Stimulated activated CD8-positive, alpha-beta memory T cell treated with anti-CD3 and anti-CD28 coated beads, Interleukin-2, amount 100 ng/mL, for 1 hour (primary cell): ENCODE measurements at places on chromosomes 5 and 9.

DNA sequence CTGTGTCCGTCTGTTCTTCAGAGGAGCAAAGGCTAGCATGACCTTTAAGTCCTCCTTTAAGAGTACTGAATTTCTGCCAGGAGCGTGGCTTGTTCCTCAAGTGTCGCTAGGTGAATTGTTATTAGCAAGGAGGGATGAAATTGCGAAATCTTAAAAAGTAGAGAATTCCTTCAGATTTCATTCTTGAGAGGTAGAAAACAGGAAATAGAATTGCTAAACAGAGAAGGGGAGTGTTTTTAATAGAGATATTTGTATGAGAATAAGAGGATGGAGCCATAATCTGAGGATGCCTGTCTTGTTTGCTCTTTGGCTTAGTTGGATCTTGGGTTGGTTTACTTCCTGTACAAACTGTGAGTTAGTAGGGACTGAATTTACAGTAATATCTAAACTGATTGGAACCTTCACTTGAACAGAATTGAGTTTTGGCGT, 39.2 kb downstream of the EXOSC2 start:
- no peak for DNase-seq

- DNase-seq: no peak
Observed at GRCh38 chr5:8923526-8923925, 622.3 kb downstream of the SEMA5A start.

GRCh38 chr5:33379757-33380156, 61.0 kb upstream of the TARS1 start:
- no peak for DNase-seq

- no peak for DNase-seq
Observed at GRCh38 chr5:145579301-145579700, 255.8 kb downstream of the PRELID2 start.

GRCh38 chr9:89236955-89237573, 58.4 kb upstream of the SHC3 start:
- DNase-seq: no peak

DNA sequence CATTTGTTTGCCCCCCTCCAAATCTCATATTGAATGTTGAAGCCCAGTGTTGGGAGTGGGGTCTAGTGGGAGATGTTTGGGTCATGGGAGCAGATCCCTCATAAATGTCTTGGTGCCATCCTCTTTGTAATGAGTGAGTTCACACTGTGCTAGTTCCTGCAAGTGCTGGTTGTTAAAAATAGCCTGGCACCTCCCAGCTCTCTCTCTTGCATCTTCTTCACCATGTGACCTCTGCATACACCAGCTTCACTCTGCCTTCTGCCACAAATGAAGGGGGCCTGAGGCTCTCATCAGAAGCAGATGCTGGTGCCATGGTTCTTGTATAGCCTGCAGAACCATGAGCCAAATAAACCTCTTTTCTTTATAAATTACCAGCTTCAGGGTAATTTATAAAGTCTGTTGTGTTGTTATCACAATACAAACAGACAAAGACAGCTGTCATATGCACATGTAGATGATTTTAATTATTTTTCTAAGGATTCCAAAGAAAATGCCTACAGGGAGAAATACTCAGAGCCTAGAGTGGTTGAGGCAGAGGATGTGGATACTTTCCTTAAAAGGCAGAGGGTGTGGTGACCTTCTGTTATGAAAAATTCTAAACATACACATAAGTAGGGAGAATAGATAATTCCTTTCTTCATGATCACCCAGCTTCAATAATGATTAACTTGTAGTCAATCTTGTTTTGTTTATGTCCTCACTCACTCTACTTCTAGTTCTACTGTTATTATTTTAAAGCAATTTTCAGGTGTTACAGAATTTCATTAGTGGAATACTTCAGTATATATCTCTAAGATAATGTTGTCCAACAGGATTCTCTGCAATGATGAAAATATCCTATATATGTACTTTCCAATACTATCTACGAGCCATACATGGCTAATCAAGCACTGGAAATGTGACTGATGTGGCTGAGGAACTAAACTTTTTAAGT, 75.1 kb upstream of the RANBP6 start:
- DNase-seq: no peak

- no peak for DNase-seq
Observed at GRCh38 chr9:69871118-69871834, 50.7 kb downstream of the CFAP95 start.

DNA sequence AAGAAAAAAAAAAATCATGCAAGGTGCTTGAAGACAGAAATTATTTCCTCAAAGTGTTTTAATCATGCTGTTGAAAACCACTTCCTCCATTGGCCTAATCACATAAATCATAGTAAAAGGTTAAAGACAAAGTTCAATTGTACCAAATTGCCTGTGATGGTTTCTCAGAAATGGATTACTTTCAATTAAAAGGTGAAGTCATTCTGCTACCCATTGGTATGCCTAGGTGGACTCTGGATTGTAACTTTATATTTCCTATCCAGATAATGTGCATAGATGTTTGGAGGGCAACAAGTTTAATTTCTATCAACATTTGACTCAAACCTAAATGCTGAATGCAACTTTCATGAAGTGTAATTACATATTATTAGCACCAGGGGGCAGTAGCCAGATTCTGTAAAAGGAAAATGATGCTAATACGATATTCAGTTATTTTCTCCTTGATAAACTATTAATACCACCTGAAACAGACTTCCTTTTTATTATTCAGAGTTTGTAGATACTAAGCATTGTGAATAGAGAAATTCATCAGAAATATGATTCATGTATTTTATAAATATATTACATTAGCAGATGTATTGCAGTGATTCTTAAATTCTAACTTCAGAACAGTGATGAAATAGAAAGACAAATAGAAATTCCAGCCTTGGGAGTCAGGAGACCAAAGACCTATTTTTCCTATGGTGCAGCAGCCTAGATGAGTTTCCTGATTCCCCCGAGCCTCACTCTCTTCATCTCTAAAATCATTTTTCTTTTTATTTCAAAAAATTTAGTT, 148.2 kb downstream of the CAAP1 start:
- DNase-seq: no peak

DNA sequence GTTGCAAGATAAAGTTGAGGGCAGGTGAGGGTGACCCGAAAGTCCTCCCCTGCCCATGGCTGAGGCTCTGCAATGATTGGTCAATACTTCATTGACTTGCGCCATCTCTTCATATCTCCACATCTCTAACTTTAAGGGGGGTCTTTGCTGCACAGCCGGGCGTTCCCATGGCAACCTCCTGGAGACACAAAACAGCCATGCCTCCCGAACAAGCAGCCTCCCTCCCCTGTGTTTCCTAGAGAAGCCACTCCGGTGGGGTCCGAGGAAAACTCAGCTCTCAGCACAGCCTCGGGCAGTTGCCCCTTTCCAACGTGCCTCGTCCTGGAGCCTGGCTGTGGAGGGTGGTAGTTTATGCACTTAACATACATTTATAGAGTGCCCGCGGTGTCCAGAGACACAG, 57.5 kb downstream of the TSPAN17 start:
- DNase-seq: no peak

GRCh38 chr5:55467862-55468551, 66.8 kb downstream of the PLPP1 start:
- DNase-seq: no peak

- no peak for DNase-seq
Observed at GRCh38 chr5:177370488-177371119, 12.9 kb downstream of the RGS14 start.

DNA sequence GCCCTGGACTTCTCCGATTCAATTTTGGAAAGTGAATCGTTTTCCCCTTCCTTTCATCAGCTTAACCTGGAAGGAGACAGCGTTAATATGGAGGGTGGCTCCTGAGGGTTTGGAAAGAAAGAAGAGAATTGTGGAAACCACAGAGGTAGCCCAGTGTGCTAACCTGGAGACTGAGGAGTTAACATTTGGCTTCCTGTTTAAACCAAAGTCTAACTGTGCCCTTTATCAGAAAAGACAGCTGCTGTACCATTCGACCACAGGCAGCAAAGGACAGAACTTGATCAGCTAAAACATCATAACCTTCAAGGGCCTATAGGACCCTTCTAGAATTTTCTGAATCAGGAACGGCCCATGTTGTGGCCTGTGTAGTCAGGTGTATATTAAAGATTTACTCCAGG, 735 bp downstream of the IDNK start:
- no peak for DNase-seq

- no peak for DNase-seq
Observed at GRCh38 chr5:162160401-162160800, 92.8 kb downstream of the GABRG2 start.

DNA sequence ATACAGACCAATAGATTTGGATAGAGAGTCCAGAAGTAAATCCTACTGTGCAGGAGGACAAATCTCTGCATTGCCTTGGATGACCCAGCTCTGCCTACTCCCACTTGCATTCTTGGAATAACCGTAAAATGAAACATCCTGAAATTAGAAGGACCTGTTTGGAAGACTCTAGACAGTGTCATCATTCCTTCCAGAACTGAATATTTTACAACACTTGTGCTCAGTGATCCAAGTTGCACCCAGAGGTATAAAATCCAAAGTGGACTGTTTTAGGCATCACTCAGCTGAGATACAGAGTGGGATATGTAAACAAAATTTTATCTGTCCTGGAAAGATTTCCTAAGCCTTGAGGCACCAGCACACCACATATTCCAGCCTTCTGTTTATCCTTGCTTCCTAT, 43.7 kb downstream of the OR2Y1 start:
- DNase-seq: no peak

GRCh38 chr5:154053468-154053867, 14.7 kb downstream of the MFAP3 start:
- DNase-seq: no peak

GRCh38 chr9:135847833-135848232, 59.5 kb downstream of the CAMSAP1 start:
- DNase-seq: no peak

DNA sequence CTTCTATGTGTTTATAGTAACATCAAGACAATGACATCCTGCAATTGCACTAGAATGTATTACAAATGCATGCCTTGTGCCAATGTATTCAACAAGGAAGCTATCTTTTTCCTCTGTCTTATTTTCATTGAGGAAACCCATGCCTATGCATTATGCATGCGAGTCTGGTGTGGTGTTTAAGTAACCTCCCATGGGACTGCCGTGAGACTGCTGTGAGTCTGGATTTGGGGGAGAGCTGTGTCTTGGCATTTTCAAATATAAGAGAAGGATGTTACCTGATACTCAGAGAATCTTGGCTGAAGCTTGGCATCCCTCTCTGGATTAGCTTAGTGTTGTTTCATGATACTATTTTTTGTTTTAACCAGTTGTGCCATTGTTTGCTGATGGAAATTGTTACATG, 98.3 kb downstream of the F2RL2 start:
- no peak for DNase-seq

GRCh38 chr5:141778683-141779082, 96.7 kb upstream of the ARAP3 start:
- no peak for DNase-seq

DNA sequence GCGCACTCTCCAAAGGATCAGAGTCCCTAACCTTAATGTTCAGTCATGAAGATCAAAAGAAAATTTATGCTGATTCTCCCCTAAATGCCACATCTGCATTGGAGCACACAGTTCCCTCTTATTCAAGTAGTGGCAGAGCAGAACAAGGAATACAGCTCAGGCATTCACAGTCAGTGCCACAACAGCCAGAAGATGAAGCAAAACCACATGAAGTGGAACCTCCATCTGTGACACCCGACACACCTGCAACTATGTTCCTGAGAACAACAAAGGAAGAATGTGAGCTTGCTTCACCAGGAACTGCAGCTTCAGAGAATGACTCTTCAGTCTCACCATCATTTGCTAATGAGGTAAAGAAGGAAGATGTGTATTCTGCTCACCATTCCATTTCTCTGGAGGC, 40.0 kb downstream of the CMYA5 start:
- no peak for DNase-seq

DNA sequence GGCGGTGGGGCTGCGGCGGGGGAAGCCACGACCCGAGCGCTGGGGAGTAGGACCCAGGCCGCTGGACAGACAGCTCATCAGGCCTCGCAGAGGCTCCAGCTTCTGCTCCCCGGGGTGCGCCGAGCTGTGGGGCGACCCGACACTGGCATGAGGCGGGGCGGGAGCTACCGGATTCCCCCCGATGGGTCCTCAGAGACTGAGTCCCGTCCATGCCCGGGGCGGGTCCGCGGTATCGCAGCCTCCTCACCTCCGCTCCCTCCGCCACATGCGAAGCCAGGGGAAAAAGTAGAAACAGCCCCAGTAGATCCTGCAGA, 2.6 kb upstream of the CCL27 start:
- no peak for DNase-seq

GRCh38 chr5:51495672-51496071, 112.4 kb downstream of the ISL1 start:
- DNase-seq: no peak

DNA sequence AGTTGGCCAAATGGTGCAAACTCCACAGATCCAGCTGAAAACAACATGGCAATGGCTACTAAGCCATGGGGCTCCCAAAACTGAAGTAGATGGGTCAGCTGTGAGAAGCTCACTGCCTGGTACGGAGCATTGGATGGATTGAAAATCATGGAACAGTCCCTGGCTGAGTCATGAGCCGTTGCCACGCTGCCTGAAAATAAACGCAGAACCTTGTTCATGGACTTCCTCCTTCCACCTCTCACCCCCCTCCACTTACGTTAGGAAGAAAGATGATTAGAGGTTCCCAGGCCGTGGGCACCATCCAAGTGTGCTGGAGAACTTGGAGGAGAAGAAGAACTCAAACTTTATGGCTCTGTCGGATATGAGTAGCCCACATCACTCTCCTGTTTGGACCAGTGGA, 6.8 kb upstream of the DIPK1B start:
- DNase-seq: no peak

- DNase-seq: no peak
Observed at GRCh38 chr5:79418276-79418675, 95.7 kb downstream of the HOMER1 start.

DNA sequence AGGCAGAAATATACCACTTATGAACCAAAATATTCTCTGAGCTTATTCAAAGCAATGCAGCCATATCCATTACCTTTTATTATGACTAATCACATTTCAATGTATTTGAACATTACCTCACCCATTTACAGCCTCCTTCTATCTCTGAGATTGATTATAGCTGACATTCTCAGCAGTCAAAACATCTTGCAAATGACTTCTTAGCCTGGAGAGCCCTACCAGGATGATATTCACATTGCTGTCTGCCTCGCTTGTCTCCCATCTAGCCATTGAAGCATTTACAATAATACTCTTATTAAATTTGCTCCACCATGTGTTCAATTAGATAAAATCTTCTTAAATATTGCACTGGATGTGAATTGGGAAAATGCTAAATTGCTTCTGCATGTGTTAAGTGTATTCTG, 1879.9 kb upstream of the ACO1 start:
- DNase-seq: no peak
